Endodermal cell (in vitro differentiated cells): ENCODE measurements at places on chromosomes 6 and 20. TPM values are rescaled to one million over a fixed set of nuclear protein-coding genes. Genes with fewer than 3 reads are reported as not detected.

Gene PI16
- total RNA-seq, result not detected in 2 replicates

Gene C6orf52
- total RNA-seq, result 1.7 to 4.1 TPM (median 2.1 TPM) in 3 replicates

GRCh38 chr6:83061190-83061589 lies 4.5 kb downstream of the UBE3D start:
- DNase-seq, result no peak

GRCh38 chr6:65280060-65280459 lies 427.0 kb downstream of the EYS start:
- DNase-seq, result no peak

- peak; percentile 61 for DNase-seq
These were observed 75.2 kb upstream of the CD93 start for GRCh38 chr20:23161244-23161891.

DNA sequence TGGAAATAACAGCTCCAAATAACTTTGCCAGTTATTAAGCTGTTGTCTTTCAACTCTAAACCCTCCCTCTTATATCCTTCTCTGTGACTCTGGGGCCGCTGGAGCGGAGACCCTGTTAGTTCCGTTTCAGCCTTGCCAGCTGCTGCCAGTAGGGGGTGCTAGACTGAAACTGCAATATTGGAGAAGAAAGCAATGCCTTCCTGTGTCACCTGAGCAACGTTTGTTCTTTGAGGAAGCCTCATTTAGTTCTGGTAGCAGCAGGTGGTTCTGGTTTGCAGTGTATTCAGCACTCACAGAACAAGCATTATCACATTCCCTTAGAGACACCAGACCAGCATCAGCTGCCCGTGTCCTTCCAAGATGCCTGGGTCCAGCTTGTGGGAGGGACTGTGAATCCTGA lies 22.9 kb upstream of the JAG1 start:
- DNase-seq, result peak; percentile 89

DNA sequence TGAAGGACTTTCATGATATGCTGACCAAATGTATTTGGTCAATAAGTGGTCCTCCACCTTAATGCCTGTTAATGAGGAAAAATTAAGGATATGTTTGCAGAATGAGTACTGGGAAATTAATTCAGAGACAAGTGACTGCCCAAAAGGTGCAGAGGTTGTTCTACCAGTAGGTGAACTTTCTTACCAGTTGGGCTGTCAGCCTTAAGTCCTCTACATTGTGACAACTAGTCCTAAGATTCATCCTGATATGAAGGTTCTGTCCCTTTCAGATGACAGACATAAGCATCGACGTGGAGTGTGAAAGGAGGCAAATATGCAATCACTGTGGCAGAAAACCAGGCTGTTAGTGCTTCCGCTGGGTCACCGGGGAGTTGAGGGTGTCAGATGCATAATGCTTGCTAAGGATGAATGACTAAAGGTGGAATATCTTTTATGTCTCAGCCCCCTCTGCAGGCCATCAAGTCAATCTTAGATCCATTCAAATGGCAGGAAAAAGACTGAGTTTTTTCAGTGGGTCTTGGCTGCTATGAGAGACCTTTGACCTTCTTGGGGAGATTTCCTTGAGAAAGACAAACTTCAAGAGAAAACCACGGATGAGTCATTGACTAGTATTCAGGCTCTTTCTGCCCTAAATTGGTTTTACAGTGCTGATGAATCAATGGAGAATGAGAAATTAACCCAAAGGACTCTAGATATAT lies 226.0 kb downstream of the TPBG start:
- peak; percentile 75 for DNase-seq

DNA sequence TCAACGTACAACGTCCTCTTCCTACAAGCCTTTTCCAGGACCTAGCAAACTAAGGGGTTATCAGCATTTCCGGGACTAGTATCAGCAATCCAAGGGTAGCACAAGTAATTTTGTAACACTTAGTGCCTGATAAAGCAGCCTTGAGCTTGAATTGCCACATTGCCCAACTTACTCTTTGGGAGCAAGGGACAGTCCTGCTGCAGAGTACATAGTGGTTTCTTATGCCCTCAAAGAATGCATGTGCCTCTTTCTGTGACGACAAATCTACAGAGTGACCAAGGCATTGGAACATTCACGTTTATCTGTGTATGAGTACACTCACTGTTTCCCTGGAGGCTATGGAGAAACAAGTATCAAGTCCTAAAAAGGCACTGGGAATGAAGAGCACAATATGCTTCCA lies 3.2 kb upstream of the ID4 start:
- DNase-seq, result no peak

- DNase-seq, result no peak
These were observed 94.7 kb downstream of the PHF3 start for GRCh38 chr6:63730311-63730710.

Gene PMEPA1
- 35.1 and 37.4 TPM in 2 replicates for total RNA-seq

Gene SLC26A8
- total RNA-seq, result not detected in 3 replicates

GRCh38 chr20:32149566-32150170 lies 40.2 kb downstream of the TM9SF4 start:
- no peak for DNase-seq

DNA sequence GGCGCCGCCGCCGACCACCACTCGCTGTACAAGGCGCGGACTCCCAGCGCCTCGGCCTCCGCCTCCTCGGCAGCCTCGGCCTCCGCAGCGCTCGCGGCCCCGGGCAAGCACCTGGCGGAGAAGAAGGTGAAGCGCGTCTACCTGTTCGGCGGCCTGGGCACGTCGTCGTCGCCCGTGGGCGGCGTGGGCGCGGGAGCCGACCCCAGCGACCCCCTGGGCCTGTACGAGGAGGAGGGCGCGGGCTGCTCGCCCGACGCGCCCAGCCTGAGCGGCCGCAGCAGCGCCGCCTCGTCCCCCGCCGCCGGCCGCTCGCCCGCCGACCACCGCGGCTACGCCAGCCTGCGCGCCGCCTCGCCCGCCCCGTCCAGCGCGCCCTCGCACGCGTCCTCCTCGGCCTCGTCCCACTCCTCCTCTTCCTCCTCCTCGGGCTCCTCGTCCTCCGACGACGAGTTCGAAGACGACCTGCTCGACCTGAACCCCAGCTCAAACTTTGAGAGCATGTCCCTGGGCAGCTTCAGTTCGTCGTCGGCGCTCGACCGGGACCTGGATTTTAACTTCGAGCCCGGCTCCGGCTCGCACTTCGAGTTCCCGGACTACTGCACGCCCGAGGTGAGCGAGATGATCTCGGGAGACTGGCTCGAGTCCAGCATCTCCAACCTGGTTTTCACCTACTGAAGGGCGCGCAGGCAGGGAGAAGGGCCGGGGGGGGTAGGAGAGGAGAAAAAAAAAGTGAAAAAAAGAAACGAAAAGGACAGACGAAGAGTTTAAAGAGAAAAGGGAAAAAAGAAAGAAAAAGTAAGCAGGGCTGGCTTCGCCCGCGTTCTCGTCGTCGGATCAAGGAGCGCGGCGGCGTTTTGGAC lies 2.0 kb downstream of the SOX4 start:
- DNase-seq, result no peak

- no peak for DNase-seq
These were observed 53.0 kb downstream of the ALDH8A1 start for GRCh38 chr6:134896910-134897309.

- DNase-seq, result no peak
These were observed 1.9 kb downstream of the EIF2S2 start for GRCh38 chr20:34110025-34110744.

DNA sequence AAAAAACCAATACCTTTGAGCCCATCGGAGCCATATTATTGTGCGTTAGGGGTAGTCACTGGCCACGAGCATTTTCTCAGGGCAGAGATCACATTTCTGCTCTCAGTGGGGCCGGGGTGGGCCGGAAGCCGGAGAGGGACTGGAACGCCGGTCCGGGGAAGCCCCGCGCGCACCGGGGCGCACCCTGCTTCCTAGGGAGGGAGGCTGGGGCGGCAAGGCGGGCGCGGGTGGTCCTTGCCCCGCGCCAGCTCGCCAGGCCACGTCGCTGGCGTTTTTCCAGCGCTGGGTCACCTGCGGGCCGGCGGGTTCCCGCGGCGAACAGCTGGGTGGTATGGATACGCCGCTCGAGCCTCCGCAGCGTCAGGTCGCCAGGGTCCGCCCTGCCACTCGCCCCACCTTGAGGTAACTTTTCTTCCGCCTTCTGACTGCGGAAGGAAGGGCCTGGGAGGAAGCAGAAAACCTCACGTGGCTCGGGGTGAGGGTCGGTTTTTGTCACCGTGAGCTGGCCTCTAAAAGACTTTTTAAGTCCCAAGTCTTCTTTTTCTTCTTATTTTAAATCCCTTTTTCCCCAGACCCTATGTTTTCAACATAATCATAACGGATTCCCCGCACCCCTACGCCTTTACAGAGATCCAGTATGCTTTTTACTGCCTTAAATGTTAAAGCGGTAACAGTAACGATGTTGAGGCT lies 2.7 kb upstream of the EEF1A1 start:
- DNase-seq, result peak; percentile 59

Gene GUCA1A
- 4.4 TPM in 2 replicates for total RNA-seq

GRCh38 chr6:31125162-31125561 lies 4.9 kb upstream of the CDSN start:
- peak; percentile 67 for DNase-seq

DNA sequence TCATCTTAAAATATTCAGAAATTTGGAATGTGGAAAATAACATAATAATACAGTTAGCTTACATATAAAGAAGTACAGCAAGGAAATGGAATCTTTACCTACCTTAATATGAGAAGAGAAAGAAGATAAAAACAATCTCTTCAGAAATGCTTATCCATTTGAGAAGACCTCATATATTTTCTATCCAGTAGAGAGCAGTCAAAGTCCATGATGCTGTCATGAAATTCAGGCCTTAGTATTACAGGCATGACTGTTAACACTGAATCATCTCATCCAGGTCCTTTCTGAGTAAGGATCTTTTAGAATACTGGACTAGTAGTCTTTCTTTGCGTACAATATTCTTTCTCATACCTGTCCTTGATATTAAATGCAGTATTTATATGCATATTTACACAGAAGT lies 713.4 kb downstream of the CD109 start:
- no peak for DNase-seq

DNA sequence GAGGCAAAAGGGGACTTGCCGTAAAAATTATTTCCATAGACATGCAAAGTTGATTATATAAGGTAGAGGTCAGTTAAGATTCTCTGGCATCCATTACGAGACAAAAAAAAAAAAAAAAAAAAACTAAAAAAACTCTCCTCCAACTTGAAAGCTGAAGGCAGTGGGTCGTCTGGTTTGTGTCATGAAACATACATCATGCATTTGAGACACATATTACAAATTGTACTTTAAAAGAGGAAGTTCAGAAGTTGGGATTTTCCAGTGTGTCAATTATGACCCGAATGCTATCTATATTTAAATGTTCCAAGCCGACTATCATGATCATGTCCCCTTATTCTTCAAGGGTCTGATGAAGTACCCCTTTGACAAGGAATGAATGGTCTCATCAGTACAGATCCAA lies 125.1 kb downstream of the ZNF217 start:
- no peak for DNase-seq

DNA sequence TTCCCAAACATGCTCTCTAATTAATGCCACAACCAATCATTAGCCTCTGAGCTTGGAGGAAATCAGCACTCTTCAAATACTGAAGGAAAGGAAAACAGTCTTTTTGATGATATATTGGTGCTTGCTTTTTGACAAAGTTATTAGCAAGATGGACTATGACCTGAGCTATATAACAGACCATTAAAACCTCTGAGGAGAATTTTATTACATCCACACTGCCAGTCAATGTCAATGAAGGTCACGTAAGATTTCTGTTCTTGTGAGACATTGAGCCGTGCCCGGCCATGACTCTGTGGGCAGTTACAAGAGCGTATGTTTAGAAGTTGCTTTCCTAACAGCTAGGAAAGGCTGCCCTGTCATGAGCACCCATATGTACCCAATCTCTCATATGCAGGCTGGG lies 659.0 kb downstream of the UTRN start:
- DNase-seq, result no peak

DNA sequence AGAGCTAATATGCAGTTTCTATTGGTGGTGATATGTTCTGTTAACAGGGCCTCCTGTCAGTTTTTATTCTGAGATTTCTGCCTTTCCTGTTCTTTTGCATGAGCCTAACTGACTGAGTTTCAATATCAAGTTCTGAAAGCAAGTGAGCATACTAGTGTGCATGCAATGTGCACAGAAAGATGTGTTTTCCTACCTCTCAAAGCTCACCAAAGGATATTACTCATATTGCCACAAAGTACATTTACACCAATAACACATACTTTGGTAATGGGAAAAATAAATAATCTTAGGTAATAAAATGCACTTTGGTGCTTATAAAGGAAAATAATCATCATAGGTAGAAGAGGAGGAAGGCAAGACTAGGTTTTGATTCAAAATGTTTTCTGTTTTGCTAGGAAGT lies 195.0 kb downstream of the KHDC1L start:
- DNase-seq, result no peak

GRCh38 chr6:165390475-165390874 lies 81.1 kb upstream of the C6orf118 start:
- peak; percentile 49 for DNase-seq

DNA sequence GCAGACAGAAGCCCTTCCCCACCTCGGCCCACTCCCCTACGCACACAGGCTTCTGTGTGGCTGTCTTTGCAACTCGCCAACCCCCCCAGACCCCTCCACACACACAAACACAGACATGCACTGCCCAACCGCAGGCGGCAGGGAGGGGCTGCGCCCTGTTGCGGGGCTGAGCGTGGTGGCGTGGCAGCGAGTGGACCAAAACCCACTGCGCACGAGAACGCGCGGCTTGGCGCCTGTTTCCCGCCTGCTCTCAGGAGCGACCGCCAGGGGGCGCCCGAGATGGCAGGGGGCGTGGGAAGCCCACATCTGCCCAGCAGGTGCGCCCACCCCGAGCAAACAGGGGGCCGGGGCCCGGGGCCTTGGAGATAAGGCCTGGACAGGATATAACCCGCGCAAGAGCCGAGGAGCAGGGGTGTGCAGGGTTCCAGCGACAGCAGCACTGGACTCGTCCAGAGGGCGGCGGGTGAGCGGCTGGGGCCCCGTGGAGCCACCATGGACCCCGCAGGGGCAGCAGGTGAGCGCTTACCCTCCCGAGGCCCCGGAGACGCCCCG lies at the start of gene RBPJL:
TSS of gene RBPJL (plus strand) at position 410 of the 552 bp plus-strand sequence. CDS start at position 493, 83 bp downstream.
- peak; percentile 87 for DNase-seq

DNA sequence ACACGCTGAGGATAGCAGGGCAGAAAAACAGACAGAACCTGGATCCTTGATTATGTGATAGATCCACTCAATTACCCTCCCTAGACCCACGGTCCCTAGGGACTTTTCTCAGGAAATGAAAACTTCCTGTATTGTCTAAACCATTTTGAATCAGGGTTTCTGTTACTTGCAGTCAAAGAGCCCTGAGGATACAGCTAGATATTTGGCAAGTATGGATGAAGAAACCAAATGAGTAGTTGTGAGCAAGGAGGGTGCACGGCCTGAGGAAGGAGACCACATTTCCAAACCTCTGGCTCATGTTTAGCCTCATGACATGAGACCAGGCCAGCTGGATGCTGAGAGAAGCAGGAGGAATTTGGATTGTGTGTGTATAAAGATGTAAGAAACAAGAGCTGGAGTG lies 91.6 kb downstream of the MRPL14 start:
- peak; percentile 28 for DNase-seq

GRCh38 chr6:104700371-104701185 lies 159.1 kb downstream of the HACE1 start:
- DNase-seq, result no peak
